ENCODE measurements at places on chromosomes 4 and X. TPM values are rescaled to one million over a fixed set of nuclear protein-coding genes. Genes with fewer than 3 reads are reported as not detected.

Gene SOD3
- polyA plus RNA-seq = 11.1 TPM

Gene ZDHHC15
- polyA plus RNA-seq = 7.8 TPM

Gene DUSP21
- polyA plus RNA-seq = not detected

Gene COL25A1
- polyA plus RNA-seq = 15.3 TPM

Gene SULT1B1
- polyA plus RNA-seq = 1.8 TPM

Gene CCDC149
- 16.7 TPM for polyA plus RNA-seq

Gene NKX3-2
- 0.07 TPM for polyA plus RNA-seq

Gene CLIC2
- 2.9 TPM for polyA plus RNA-seq

Gene H2BW2
- 0.91 TPM for polyA plus RNA-seq

Gene HPSE
- 1.5 TPM for polyA plus RNA-seq

Gene MYOZ2
- 0.32 TPM for polyA plus RNA-seq

Gene IL13RA1
- polyA plus RNA-seq = 71.6 TPM

Gene GATA1
- 0.53 TPM for polyA plus RNA-seq

Gene BMX
- 0.30 TPM for polyA plus RNA-seq
